ENCODE measurements at places on chromosomes 13 and 19. TPM values are rescaled to one million over a fixed set of nuclear protein-coding genes. Genes with fewer than 3 reads are reported as not detected.

The CEACAM20 gene
- total RNA-seq = not detected

The ZNF135 gene
- total RNA-seq = 3.4 TPM

The NLRP11 gene
- not detected for total RNA-seq

The IGFL1 gene
- total RNA-seq = not detected

The GRIK5 gene
- total RNA-seq = not detected

The FAM216B gene
- total RNA-seq = not detected

The MAMSTR gene
- total RNA-seq = 3.8 TPM

The LGI4 gene
- 0.26 TPM for total RNA-seq

The TMEM150B gene
- not detected for total RNA-seq

The ZNF253 gene
- total RNA-seq = 3.0 TPM

The TLE6 gene
- total RNA-seq = 1.6 TPM

The RUBCNL gene
- total RNA-seq = not detected

The ARL11 gene
- under 0.01 TPM for total RNA-seq

The SLC25A42 gene
- total RNA-seq = 7.7 TPM

The C19orf67 gene
- total RNA-seq = not detected

The PROZ gene
- not detected for total RNA-seq

The TGFBR3L gene
- not detected for total RNA-seq
